ENCODE measurements at places on chromosomes 2 and 18.

- no peak for DNase-seq
Observed at GRCh38 chr2:96117701-96118588, 1.6 kb upstream of the ADRA2B start.

GRCh38 chr18:13703899-13704298 lies 22.5 kb downstream of the FAM210A start:
- DNase-seq = no peak

- DNase-seq = no peak
Observed at GRCh38 chr2:189657867-189658266, 3.4 kb upstream of the ASNSD1 start.

GRCh38 chr2:107772353-107772752 lies 54.3 kb upstream of the RGPD4 start:
- DNase-seq = no peak

GRCh38 chr2:241070361-241070760 lies 31.7 kb downstream of the MTERF4 start:
- DNase-seq = no peak

GRCh38 chr2:183575481-183575880 lies 451.2 kb downstream of the NUP35 start:
- DNase-seq = no peak

DNA sequence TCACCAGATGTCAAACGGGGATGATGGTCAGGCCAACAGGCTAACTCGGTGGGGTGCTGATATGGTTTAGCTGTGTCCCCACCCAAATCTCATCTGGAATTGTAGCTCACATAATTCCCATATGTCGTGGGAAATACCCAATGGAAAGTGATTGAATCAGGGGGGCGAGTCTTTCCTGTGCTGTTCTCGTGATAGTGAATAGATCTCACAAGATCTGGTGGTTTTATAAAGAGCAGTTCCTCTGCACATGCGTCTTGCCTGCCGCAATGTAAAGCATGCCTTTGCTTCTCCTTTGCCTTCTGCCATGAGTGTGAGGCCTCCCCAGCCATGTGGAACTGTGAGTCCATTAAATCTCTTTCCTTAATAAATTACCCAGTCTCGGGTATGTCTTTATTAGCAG lies 74.4 kb upstream of the YWHAQ start:
- DNase-seq = no peak

GRCh38 chr2:65043001-65043400 lies 13.2 kb upstream of the CEP68 start:
- DNase-seq = no peak

- no peak for DNase-seq
Observed at GRCh38 chr2:64137996-64138395, 6.2 kb downstream of the PELI1 start.

- DNase-seq = peak; percentile 28
Observed at GRCh38 chr2:225282858-225283710, 116.4 kb upstream of the NYAP2 start.

GRCh38 chr2:152718909-152719645 lies 657 bp downstream of the ARL6IP6 start:
- DNase-seq = no peak

GRCh38 chr2:60544062-60544461 lies 9.4 kb downstream of the BCL11A start:
- no peak for DNase-seq

- no peak for DNase-seq
Observed at GRCh38 chr2:230166557-230167170, 53.1 kb downstream of the SP110 start.

- DNase-seq = no peak
Observed at GRCh38 chr2:183093857-183094657, 15.5 kb downstream of the DUSP19 start.

DNA sequence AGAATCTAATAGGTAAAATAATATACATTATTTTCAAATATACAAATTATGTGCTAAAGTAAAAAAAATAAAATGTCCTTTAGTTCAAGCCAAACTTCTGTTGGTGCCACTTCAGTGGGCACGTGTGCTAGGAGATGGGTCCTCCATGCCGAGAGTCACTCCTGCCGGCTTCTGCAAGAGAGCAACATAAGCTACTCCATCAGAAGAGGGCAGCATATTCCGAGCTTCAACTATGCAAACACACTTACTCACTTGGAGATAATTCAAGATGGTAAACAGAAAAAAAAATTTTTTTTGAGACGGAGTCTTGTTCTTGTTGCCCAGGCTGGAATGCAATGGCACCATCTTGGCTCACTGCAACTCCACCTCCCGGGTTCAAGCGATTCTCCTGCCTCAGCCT lies 24.4 kb downstream of the CNOT11 start:
- DNase-seq = no peak

DNA sequence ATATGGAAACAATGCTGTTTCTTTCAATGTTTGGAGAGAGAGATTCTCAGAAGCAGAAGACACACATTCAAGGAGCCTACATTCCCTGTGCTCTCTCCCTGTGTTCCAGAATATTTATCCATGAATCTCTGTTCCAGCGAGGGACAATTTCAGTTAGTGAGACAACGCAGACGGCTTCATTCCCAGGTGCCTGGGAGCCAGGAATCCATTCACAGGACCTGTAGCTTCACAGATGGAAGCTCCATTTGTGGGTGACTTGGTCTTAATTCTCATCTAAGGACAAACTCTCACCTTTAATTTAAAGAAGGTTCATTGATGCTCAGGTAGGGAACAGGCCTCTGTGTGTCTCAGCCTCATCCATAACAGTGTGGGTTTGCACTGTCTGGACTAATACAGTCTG lies 1156.6 kb downstream of the RPIA start:
- DNase-seq = no peak

DNA sequence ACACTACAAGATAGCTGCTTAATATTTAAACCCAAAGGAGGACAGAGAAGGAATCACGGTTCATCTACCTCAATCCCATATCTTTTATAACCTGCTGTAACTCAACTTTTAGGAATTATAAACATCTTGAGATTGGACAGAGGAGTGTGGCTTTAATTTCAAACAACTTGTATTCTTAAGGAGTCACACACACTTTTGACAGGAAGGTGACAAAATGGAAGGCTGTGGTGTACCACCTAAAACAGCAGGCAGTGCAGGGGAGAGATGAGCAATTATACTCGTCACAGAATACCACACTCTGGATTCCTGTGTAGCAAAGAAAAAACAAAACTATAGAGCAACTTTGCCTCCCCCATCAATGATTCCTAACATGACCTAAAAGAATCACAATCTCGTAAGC lies 194.8 kb downstream of the ZEB2 start:
- no peak for DNase-seq

- no peak for DNase-seq
Observed at GRCh38 chr18:2963048-2963447, 49.9 kb downstream of the LPIN2 start.

- no peak for DNase-seq
Observed at GRCh38 chr2:109436610-109437225, 177.0 kb downstream of the SEPTIN10 start.

- DNase-seq = no peak
Observed at GRCh38 chr2:79630972-79631557, 118.2 kb downstream of the CTNNA2 start.

- no peak for DNase-seq
Observed at GRCh38 chr2:229673676-229674075, 40.7 kb downstream of the DNER start.

DNA sequence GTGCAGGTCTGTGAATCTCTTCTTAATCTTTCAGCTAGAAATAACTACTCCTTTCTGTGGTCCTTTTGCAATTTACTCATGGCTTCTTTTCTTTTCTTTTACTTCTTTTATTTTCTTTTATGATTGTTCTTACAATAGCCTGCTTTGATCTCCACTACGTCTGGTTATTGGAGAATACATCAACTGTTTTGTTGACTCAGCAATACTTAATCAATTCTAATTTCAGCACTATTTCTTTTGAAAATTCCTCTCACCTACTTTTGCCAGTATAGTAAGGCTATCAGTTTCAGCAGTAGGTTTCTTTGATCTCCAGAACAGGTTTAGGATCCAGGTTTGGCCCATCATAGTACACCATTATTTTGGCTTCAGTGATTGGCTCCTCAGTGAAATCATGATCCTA lies 111.8 kb upstream of the DPP10 start:
- DNase-seq = no peak

DNA sequence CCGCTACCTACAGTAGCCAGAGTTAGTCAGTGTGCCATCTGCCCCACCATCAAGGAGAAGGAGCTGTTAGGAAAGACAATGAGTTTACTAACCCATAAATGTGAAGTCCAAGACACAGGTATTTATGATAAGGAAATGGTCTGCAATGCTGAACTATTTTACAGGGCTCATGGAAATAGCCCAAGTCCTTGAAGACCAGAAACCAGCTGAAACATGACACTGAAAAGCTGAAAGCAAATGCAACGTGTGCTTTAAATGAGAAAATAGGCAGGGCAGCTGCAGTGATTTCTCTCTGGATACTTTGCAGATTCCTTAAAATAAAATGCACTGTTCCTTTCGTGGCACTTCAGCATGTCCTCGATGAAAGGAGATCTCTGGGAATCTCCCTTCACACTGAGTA lies 256.4 kb upstream of the TCF4 start:
- DNase-seq = no peak

- peak; percentile 53 for DNase-seq
Observed at GRCh38 chr2:229431327-229431954, 160.4 kb upstream of the PID1 start.

DNA sequence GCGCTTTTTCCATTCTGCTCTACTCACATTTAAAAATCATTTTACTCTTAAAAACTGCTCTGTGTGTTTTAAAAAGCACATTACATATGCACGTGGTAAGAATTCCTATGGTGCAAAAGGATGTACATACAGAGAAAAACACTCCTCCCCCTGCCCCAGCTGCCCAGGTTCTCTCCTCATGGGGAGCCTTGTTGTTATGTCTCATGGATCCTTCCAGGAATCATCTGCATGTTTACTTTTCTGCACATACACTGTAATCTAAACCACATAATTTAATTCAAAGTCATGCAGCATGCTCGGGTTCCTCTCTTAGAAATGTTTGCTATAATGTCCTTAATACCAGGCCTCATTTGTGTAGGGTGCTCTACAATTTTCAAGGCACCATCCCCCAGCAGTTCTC lies 243.3 kb downstream of the LOXHD1 start:
- no peak for DNase-seq

DNA sequence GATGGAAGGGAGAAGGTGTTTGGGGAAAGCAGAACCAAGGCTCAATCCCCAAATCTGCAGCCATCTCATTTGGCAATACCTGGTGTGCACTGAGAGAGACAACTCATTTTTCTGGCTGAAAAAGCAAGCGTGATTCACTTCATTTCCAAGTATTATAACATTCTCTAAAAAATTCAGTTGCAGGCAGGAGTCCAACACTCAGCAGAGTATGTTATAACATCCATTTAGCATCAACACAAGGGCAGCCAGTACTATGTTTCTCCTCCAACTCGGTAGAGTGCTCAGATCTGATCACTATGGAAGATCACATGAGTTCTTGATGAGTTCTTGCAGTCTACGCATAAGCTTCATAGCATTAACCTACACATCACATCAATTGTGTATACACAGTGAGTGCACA lies 99.4 kb upstream of the PID1 start:
- no peak for DNase-seq

- peak; percentile 55 for DNase-seq
Observed at GRCh38 chr2:42770288-42771131, 6.6 kb upstream of the OXER1 start.

DNA sequence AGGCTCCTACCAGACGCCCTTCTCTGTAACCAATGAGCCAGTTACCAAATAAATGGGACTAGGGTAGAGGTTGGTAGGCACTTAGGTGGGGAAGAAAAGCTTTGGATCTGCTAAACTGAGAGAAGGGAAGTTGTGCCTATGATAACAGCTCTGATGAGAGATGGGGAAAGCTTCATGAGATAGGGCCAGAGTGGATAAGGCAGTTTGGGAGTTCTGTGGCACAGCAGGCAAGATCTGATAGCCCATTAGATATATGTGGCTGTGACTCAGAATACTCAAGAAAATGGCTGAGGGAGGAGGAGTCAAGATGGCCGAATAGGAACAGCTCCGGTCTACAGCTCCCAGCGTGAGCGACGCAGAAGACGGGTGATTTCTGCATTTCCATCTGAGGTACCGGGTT lies 99.8 kb downstream of the PDE11A start:
- no peak for DNase-seq

GRCh38 chr2:234494361-234495250 lies 2.3 kb downstream of the ARL4C start:
- DNase-seq = no peak

DNA sequence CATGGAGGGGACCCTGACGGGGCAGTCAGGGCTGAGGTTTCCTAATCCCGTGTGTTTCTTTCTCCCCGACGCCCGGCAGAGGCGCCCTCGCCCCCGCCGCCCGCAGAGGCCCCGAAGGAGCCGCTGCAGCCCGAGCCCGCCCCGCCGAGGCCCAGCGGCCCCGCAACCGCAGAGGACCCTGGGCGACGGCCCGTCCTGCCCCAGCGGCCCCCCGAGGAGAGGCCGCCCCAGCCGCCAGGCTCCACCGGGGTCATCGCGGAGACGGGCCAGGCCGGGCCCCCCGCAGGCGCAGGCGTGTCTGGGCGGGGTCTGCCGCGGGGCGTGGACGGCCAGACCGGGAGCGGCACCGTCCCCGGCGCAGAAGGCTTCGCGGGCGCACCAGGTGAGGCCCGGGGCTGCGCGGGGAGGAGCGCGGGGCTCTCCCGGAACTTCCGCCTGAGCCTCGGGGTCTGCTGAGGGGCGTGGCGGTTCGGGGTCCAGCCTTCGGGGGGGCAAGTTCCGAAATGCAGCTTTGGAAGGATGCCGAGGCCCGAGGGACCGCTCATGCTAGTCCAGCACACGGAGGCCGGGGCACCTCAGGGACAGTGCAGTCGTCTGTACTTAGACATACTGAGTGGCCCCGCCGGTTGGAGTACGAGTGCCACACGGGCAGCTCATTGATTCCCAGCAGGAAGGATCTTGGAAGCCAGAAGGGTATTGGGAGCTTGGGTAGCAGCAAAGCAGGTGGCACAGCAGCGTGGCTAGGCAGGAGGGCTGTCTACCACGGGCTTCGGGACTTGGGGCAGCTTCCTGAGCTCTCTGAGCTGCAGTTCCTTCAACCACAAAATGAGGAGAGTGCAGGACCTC lies 60.1 kb downstream of the EMILIN2 start:
- DNase-seq = peak; percentile 59
